Cortex of kidney (tissue), 1 donor: ENCODE measurements at places on chromosomes 2 and 18.

GRCh38 chr18:4264347-4264791 is 190.7 kb downstream of the DLGAP1 start:
- DNase-seq = no peak

DNA sequence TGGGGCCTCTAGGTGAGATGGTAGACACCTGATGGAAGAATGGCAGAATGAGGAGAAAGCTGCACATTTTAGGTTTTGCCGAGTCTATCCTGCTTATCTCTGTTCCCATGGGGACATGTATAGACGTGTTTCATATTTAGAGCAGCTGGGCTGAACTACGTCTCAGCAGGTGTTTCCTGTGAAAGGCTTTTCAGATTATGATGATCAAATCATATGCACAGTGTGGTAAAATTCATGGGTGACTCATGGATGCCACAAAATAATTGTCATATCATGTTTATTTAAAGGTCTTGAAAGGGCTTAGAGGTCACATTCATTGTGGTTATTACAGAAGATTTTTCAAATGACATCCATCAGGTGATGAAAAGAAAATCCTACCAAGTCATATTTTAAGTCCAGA is 90.5 kb downstream of the ICOS start:
- DNase-seq = no peak

GRCh38 chr2:200845669-200846325 is 18.7 kb downstream of the CLK1 start:
- DNase-seq = no peak

DNA sequence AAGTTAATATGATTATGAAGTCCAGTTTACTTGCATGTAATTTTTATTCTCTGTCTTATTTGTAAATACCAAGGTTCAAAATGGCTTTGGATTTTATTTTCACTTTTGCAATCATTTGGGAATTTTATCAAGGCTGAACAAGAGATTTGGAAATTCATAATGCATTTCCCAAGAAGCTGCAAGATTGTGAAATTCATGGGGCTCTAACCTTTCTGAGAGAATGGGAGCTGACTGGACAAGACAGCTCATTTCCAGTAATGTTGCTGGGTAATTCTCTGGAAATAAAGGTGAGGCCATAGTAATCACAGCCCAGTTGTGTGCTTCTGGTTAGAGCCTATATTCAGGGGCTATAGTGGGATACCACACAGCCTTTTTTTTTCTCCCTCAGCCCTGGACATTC is 21.5 kb upstream of the NABP1 start:
- DNase-seq = no peak

DNA sequence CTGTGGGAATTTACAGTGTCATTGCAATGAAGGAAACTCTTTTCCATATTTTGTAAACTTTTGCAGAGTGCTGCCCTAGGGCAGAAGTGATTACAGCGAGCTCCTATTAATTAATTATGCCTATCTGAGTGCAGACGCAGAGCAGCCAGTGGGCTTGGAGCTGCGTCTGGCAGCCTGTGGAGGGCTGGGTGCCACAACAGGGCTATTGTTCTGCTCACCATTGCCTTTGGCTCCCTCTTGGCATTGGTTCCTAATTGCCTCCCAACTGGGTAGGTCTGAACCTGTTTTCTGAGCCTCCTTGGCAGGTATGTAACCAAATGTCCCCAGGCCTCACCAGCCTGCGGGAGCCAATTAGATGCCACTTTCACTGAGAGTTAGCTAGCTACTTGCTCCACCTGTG is 25.6 kb upstream of the ITGB6 start:
- DNase-seq = no peak

GRCh38 chr2:231709636-231709980 is 1.3 kb downstream of the PTMA start:
- DNase-seq = no peak

GRCh38 chr18:47737956-47738355 is 192.5 kb downstream of the SMAD2 start:
- no peak for DNase-seq

DNA sequence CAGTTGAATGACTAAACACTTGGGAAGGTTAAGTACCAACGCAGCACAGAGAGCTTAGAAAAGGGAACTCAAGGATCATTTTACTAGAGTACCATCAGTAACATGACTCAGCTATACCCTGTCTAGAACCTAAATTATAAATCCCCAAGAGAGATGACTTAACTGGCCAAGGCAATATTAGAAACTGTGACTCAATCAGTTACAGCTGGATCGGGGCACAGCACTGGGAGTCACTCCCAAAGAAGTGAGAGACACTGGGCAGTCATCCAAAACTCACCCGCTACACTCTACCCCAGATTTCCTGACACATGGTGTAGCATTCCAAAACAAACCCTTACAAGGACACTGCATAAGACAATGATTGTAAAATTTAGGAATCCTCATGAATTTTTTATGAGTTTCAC is 17.7 kb downstream of the IWS1 start:
- DNase-seq = no peak

- DNase-seq = no peak
These were observed 115.2 kb downstream of the FAM210A start for GRCh38 chr18:13611142-13611600.

- no peak for DNase-seq
These were observed 80.6 kb downstream of the GFPT1 start for GRCh38 chr2:69306393-69306821.

- DNase-seq = no peak
These were observed 55.4 kb upstream of the CD28 start for GRCh38 chr2:203650860-203651613.

DNA sequence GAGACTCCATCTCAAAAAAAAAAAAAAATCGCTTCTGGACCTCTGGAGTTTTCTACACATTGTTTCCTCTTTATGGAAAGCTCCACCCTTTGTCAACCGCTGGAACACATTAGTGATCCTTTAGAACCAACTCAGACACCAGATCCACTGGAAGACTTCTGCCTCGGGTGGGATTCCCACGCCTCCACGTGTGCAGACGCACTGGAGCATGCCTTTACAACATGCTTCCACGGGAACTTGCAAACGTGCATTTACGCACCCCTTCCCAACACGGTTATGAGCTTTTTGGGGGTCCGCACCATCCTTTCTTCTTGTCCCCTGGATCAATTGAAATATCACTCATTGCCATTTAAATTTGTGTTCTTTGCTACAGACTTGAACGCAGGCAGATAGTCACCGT is 5.1 kb downstream of the CYS1 start:
- DNase-seq = no peak

DNA sequence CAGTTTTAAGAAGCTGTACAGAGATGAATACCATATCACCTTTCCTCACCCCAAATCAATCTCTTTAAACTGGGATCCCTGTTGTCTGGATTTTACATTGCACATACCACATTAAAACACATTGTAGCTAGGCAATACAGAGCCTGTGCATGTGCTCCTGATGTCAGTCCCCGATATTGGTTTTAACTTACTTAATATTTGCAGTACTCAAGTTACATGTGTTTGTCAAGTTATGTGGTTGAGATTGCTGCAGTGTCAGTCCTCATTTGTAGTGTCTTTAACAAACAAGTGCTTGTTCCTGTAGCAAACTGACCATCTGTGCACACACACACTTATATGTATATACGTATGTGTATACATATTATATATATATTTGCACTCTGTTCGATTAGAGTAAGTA is 10.4 kb upstream of the UBE2E3 start:
- no peak for DNase-seq

GRCh38 chr18:34773961-34774766 is 64.1 kb downstream of the DTNA start:
- no peak for DNase-seq

- DNase-seq = no peak
These were observed 20.4 kb downstream of the PKP4 start for GRCh38 chr2:158477202-158477601.

DNA sequence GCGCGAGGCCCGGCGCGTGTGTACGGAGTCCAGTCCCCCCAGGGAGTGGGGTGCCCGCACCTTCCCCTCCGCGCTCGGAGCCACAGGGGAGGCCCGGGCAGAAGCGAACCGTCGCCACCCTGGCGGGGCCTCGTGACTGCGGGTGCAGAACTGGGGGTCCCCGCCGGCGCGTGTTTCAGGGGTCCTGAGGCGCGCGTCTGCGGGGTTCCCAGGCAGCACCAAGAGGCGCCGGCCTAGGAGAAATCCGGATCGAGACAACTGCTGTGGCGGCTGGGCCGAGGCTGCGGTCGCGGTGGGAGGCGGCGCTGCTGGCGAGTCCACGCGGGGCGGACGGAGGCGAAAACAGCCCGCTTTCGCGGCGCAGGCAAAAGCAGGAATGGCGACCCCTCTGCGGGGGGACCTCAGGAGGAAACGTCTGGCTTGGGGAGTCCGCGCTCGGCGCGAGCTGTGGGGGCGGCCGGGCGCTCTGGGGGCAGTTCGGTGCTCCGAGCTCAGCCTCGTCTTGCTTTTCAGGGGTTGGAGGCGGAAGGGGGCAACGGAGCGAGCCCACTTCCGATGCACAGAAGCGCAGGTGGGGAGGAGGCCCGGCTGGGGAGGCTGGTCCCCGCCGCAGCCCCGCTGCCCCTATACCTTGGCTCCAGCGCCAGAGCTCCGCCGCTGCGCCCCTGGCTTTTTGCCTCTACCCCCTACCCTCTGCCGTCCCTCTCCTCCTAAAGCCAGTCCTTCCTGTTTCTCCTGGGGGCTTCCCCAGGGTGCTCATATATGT is 81.5 kb upstream of the LDLRAD4 start:
- no peak for DNase-seq

GRCh38 chr2:239065962-239066361 is 218.1 kb downstream of the TWIST2 start:
- DNase-seq = no peak

GRCh38 chr2:205386109-205386508 is 296.2 kb upstream of the NRP2 start:
- DNase-seq = no peak

DNA sequence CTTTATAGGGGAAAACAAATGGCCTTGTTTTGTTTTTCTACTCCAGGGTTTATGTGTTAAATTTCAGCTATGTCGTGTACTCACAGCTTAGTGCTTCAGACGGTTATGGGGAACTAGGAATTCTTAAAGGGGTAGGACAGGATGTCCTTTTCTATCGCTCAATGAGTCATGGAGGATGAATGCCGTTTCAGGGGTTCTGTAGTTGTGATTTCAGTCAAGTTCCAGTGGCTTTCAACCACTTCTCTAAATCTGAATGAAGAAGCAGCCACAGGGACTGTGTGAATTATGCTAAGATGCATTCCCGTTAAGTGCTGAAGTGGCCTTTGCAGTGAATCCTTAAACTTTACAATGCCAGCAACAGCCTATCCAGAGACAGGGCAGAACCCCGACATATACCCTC is 1231.7 kb upstream of the ZEB2 start:
- no peak for DNase-seq

DNA sequence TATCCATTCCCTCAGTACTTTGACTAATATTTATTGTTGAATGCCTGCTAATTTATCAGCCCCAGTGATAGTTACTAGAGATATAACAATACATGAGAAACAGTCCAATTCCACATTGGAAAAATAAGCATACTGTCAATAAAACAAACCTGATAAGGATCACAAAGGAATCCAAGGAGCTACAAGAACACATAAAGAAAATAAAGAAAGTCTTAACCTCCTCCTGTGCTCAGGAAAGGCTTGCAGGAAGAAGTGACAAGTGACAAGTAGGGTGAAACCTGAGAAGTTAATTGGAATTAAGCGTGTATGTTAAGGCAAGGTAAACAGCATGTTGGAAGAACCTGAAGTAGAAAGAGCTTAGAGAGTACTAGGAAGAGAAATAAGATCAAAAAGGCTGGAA is 20.3 kb upstream of the ASNSD1 start:
- no peak for DNase-seq

DNA sequence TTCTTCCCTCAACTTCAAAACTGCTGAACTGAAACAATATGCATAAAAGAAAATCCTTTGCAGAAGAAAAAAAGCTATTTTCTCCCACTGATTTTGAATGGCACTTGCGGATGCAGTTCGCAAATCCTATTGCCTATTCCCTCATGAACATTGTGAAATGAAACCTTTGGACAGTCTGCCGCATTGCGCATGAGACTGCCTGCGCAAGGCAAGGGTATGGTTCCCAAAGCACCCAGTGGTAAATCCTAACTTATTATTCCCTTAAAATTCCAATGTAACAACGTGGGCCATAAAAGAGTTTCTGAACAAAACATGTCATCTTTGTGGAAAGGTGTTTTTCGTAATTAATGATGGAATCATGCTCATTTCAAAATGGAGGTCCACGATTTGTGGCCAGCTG is 8.4 kb downstream of the HOXD8 start:
- no peak for DNase-seq

- DNase-seq = no peak
These were observed 11.0 kb upstream of the EPG5 start for GRCh38 chr18:45978084-45978483.

- DNase-seq = no peak
These were observed 58.3 kb upstream of the TNP1 start for GRCh38 chr2:216918088-216918680.
